C1 segment of cervical spinal cord (tissue), 14 donors: ENCODE measurements at places on chromosomes 7 and 10.

- DNase-seq: no peak
These were observed 27.8 kb upstream of the CDHR3 start for GRCh38 chr7:105935250-105935649.

DNA sequence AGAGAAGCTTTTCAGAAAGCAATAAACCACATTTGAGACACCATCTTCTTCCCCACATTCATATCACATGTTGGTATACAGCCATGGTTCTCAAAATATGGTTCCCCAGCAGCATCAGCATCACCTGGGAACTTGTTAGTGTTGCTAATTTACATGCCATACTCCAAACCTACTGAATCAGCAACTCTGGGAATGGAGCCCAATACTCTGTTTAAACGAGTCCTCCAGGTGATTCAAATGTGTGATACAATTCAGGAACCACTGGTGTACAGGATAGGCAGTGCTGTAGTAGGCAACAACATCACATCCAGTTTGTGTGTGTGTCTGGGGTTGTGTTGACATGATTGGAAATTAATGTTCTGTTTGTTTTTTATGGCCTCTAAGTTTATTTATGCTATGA lies 47.7 kb downstream of the ZNF277 start:
- DNase-seq: no peak

DNA sequence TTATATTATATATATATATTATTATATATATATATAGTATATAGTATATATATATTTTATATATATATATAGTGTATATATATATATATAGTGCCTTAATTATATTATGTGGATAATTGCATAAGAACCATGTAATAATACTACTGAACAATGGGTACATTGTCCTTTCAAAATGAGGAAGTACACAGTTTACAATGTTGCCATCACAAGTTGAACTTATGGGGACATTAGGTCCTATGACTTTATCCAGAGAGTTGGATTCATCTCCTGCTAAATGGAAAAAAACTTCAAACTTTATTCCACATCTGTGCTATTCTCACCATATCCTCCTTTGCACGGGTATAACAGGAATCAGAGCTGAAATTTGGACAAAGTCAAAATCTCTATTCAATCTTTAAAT lies 105.0 kb upstream of the AGR3 start:
- DNase-seq: no peak

DNA sequence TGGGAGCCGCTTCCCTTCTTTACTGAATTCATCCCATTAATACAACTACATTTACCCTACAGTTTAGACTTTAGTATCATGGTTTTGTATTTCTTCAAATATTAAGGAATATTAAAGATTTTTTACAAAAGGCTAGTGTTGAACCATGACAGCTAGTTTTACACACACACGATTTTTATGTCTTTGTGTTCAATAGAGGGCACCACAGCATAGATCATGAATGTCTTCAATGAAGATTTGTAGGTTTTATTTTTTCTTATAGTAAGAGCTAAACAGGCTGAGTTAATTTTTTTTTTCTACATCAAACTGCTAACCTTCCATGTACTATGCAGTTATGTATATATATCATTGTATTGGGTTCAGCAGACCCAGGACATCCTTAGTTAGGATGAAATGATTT lies 76.9 kb downstream of the SNX10 start:
- DNase-seq: no peak

DNA sequence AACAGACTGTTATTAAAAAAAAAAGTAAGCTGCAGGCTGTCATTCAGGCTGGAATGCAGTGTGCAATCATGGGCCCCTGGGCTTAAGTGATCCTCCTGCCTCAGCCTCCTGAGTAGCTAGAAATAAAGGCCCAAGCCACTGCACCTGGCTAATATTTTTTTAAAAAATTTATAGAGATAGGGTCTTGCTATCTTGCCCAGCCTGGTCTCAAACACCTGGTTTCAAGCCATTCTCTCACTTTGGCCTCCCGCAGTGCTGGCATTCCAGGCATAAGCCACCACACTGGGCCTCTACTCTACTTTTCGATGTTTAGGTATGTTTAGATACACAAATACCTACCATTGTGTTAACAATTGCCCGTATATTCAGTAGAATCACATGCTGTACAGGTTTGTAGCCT lies 270.4 kb upstream of the PRKCQ start:
- DNase-seq: no peak

- peak; percentile 47 for DNase-seq
These were observed 1.1 kb upstream of the GPER1 start for GRCh38 chr7:1086588-1087464.
